MCF 10A (cell line): ENCODE measurements at places on chromosomes 1 and 21.

- no peak for DNase-seq
Measured at GRCh38 chr1:85225624-85226380, 25.0 kb upstream of the SYDE2 start.

DNA sequence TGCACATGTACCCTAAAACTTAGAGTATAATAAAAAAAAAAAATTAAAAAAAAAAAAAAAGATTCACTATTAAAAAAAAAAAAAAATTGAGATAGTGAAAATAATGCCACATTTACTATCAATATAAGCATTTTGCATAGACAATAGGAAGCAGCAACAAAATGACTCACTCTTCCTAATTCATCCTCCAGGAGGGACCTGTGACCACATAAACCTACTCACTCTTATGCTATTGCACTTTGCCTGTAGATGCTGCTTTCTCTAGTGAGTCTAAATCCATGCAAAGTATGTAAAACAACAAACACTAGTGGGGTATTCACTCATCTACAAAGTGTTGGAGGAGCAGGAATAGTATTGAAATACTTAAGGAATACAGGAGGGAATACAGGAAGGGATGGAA lies 2.9 kb downstream of the OR10J5 start:
- peak; percentile 60 for DNase-seq

- DNase-seq, result no peak
Measured at GRCh38 chr1:230026572-230026971, 40.5 kb upstream of the GALNT2 start.

GRCh38 chr1:36807262-36807661 lies 227.1 kb downstream of the GRIK3 start:
- no peak for DNase-seq

- DNase-seq, result peak; percentile 28
Measured at GRCh38 chr1:114113411-114114184, 40.1 kb downstream of the SYT6 start.

DNA sequence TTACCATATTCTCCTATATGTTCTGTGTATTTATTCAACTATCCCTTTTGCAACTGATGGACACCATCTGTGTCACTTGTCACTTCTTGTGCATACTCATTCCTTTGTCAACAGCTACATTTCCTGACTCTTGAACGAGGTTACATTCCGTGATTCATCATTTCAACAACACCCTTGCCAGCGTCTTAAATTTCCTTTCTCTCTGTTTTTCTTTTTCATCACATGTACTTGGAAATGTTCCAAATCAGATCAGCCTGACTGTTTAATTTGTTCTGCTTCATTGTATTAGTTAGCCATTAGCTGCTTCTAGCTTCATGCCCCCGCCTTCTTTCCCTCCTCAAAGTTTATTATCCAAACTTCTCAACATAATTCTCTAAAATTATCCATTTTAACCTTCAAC lies 173.0 kb downstream of the ADGRL4 start:
- peak; percentile 84 for DNase-seq

- no peak for DNase-seq
Measured at GRCh38 chr1:53148123-53148522, 5.7 kb upstream of the SLC1A7 start.

GRCh38 chr1:2279210-2279639 lies 51.1 kb downstream of the SKI start:
- DNase-seq, result no peak
